Left lobe of liver (tissue), 2 donors: ENCODE measurements at places on chromosomes 11 and 22.

GRCh38 chr11:35363854-35364780, 55.2 kb downstream of the SLC1A2 start:
- peak; percentile 54 for DNase-seq

DNA sequence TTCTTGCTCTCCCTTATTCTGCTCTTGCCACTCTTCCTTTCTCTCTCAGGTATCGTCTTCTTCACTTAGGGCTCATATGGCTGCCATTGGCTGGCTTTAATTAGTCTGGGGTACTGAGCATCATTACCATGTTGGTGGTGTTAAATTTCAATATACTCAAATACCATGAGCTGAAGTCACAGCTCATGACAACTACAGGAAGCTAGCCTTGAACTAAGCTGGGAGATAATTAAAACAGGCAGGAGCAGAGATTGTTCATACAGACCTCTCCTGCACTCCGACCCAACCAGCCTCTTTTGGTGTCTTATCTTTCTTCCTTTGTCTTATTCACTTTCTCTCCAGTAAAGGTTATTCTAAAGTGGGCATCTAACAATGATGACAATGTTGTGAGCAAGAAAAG, 130.9 kb upstream of the BLID start:
- DNase-seq, result no peak

- no peak for DNase-seq
These were observed 5.7 kb downstream of the MPZL2 start for GRCh38 chr11:118258410-118258809.

- no peak for DNase-seq
These were observed 15.7 kb downstream of the GRIK4 start for GRCh38 chr11:120527111-120527761.

DNA sequence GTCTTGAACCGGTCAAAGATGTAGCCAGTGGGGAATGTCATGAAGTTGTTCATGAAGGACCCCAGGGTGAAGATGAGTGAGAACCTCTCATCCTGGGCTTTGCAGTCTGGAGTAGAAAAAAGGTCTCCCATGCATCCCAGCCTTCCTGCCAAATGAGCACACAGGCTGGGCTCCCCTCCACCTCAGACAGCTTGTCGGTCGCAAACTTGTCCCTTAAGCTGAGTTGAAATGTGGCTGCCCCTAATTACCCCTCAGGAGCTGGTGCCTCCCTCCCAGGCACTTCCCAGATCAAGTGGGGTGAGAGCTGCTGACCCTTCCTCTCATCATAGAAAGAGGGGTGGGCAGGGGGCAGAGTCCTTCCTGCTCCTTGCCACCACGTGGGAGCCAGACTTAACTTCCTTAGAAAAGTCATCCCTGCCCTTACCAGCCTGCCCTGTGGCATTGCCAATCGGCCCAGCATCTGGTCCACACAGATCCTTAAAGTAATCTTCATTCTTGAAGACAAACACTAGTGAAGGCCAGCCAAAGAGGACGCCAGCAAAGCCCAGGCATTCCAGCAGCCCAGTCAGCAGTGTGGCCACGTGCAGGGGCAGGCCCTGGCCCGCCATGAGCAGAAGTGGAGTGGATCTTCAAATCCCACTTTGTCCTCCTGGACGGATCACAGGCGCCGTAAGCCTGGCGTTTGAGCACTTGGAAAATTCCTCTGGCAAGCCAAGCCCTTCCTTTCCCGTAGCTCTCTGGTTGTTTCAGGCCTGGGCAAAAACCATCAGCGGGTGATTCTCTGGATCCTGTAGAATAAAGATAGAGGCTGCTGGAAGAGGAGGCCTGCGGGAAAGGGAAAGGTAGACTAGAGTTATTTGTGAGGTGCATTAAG, 1.1 kb downstream of the SLC43A3 start:
- DNase-seq, result peak; percentile 55

GRCh38 chr11:41459465-41460401, at the start of gene LRRC4C:
LRRC4C (minus strand) TSS chr11:41459652.
- no peak for DNase-seq

DNA sequence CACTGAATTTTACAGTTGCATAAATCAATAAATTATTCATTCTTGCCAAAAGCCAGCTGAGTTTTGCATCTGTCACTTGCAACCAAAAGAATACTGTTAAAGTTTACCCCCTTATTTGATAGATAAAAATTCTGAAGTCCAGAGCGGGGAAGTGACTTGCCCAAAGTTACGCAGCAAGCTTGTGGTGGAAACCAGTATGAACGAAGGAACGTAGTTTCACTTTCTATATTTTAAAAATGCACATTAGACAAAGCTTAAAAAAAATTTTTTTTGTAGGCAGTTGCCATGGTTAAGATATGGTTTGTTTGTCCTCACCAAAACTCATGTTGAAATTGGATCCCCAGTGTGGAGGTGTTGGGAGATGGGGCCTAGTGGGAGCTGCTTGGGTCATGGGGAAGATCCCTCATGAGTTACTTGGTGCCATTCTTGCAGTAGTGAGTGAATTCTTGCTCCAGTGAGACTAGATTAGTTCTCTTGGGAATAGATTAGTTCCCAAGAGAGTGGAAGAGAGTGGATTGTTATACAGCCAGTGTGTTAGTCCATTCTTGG, 46.3 kb upstream of the SEZ6L start:
- no peak for DNase-seq
